ENCODE measurements at places on chromosomes 16 and 17.

DNA sequence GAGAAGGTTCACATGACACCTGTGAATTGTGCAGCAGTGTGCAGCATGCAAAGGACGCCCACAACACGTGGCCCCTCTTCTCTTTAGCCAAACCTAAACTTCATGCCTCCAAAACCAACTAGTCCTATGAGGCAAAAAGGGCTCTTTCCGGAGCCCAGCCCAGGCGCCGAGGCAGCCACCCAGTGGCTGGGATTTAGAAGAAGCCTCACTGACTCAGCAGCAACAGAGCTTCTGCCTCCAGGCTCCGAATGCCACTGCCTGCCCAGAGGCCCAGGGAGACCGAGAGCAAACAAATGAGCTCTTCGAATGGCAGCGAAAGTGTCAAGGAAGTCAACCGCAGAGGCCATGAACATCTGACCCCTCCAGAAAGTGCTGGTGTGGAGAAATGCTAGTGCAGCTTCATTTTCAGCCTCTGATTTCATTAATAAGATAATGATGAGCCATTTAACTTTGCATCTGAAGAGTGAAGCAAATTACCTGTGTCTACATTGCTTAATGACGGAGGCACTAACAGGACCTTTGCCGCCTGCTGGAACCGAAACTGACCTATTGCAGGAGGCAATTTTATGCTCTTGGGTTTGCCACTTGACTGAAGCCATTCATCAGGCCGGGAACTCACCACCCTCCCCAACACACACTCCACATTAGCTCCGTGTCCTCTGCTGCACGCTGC is 157.7 kb upstream of the RPL38 start:
- DNase-seq, result no peak

DNA sequence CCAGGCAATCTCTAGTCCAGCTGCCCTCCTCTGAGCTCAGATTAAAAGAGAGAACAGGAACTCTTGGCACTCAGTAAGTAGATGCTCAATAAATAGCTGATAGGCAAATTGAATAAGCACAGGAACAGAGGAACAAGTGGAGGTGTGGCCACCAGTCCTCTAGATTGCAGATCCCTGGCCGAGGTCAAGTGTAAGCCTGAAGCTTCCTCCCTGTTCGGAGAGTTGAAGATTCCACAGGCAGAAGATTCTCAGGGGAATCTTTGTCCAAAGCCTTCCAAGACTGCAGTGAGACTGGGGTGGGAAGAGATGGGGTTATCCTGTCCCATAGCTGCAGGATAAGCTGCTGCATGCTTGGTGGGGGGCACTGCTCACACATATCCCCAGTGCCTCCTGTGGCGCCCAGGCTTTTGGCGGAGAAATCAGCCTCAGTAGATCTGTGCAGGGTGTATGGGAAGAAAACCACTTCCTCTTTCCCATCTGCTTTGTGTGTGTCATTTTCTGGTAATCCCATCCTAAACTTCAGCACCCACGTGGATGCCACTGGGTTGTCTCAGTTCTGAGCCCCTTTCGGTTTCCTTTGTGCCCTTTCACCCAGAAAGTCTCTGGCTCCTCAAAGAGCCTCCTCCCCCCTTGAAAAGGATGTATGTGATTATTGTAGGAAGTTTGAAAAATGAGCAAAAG is 12.1 kb downstream of the CD300A start:
- DNase-seq, result no peak

DNA sequence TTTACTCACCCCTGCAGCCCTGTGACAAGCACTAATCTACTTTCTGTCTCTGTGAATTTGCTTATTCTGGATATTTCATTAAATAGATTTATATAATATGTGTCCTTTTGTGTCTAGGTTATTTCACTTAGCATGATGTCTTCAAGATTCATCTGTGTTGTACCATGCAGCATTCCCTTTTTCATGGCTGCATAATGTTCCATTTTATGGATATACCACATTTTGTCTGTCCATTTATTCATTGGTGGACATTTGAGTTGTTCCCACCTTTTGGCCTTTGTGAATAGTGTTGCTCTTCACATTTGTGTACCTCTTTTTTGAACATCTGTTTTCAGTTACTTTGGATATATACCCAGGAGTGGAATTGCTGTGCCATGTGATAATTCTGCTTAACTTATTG is 110.3 kb downstream of the ELAC2 start:
- DNase-seq, result no peak

DNA sequence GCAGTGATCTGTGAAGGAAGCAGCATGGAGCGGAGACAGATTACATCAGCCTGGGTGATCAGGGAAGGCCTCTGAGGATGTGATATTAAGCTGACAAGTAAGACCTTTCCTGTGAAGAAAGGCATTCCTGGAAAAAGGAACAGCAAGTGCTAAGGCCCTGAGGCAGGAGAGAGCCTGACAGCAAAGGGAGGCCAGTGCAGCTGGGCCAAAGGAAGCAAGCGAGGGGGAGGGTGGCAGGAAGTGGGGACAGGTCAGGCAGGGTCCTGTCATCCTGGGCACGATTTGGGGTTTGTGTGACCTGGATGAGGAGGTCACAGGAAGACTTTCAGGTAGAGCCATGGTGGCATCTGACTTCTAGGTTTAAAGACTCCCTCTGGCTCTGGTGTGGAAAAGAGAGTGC is 12.3 kb downstream of the CPNE2 start:
- DNase-seq, result no peak

GRCh38 chr17:13002761-13003453 is 14.9 kb downstream of the ELAC2 start:
- no peak for DNase-seq

DNA sequence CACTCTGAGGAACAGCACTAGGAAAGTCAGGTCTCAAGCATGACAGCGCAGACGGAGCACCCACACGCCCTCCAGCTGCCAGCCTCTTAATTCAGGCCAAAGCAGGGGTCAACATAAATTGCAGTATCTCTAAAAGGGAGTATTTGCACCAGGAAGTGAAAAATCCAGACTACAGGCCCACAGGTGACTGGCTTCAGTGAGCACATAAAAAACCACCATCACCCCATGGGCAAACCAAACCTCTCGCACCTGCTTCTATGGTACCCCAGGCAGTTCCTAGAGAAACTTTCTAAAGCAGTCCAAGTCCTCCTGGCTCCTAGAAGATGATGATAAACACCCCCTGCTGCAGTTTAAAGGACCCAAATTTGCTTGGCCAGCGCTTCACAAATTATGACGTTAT is 129.8 kb downstream of the ZNF423 start:
- no peak for DNase-seq

DNA sequence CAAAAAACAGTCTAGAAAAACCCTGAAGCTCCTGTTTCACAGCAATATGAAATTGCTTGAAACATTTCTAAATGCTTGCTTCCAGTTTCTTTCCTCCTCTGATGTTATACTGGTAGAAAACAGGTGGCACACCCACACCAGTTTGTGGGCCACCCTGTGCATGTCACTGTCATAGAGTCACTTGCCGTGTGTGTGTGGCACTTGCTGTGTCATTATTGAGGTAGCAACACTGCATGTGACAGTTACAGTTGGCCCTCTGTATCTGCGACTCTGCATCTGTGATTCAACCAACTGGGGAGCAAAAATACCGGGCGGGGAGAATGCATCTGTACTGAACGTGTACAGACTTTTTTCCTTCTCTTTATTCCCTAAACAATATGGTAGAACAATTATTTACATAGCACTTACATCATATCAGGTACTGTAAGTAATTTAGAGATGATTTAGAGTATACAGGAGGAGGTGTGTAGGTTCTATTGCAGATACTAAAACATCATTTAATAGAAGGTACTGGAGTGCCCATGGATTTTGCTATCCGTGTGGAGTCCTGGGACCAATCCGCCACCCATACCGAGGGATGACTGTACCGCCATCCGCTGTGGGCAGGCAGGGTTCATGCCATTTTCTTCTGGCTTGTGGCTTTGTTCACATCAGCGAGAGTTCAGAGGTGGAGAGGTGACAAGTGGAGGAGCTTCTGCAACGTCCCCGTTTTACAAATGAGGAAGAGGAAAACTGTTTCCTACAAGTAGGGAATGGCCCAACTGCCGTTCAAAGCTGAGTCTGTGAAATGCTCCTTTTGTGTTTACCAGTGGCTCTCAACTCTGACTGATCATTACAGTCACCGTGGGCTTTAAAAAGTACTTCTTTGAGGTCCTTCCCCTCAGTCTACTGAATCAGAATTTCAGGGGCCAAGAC is 373.7 kb downstream of the SNX29 start:
- no peak for DNase-seq

- DNase-seq, result no peak
Observed at GRCh38 chr17:59433586-59433985, 102.1 kb downstream of the YPEL2 start.

GRCh38 chr17:77817953-77818352 is 140.6 kb upstream of the TNRC6C start:
- no peak for DNase-seq

GRCh38 chr17:34400301-34400931 is 37.4 kb upstream of the CCL1 start:
- no peak for DNase-seq

DNA sequence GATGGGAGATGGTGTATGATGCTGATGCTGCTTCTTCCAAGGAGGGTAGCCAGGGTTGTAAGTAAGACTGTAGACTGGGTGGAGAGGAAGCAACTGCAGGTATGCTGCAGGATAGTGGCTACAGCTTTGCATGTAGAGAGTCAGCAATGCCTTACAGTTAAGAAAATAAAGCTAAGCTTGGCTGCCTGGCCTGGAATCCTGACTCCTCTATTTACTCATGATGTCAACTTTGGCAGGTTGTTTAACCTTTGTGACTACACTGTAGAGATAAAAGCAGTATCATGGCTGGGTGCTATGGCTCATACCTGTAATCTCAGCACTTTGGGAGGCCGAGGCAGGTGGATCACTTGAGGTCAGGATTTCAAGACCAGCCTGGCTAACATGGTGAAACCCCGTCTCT is 301.6 kb upstream of the RBFOX1 start:
- DNase-seq, result no peak

DNA sequence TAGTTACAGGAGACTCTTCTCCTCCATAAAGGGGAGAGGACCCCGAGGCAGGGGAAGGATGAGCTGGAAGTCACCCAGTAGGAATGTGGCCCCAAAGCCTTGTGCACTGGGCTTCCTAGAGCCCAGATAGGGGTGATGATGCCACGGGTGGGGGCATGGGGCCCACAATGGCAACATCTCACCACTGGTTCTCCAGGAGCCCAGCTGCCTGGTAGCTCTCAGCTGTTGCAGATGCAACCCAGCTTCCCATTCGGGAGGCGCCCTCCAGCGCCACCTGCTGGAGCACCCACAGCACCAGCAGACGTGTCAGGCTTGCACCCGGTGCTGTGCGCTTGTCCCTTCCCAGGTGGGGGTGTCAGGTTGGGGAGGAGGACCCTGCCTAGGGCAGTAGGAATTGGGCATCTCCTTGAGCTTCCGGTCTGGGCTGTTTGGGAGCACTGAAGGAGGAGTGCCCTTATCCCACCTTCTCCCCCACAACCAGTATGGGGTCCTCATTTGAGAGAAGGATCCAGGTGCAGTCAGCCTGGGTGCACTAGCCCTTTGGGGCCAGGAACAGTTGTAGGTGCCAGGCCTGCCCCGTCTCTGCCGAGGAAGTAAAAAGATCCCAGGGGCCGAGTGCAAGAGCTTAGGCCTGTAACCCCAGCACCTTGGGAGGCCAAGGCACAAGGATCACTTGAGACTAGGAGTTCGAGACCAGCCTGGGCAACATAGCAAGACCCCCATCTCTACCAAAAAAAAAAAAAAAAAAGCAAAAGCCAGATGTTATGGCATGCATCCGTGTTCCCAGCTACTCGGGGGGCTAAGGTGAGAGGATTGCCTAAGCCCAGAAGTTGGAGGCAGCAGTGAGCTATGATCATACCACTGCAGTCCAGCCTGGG is 14.4 kb downstream of the CDIPT start:
- no peak for DNase-seq

- no peak for DNase-seq
Observed at GRCh38 chr16:82541103-82541502, 85.7 kb upstream of the CDH13 start.

GRCh38 chr16:80147026-80147655 is 393.7 kb upstream of the DYNLRB2 start:
- no peak for DNase-seq

DNA sequence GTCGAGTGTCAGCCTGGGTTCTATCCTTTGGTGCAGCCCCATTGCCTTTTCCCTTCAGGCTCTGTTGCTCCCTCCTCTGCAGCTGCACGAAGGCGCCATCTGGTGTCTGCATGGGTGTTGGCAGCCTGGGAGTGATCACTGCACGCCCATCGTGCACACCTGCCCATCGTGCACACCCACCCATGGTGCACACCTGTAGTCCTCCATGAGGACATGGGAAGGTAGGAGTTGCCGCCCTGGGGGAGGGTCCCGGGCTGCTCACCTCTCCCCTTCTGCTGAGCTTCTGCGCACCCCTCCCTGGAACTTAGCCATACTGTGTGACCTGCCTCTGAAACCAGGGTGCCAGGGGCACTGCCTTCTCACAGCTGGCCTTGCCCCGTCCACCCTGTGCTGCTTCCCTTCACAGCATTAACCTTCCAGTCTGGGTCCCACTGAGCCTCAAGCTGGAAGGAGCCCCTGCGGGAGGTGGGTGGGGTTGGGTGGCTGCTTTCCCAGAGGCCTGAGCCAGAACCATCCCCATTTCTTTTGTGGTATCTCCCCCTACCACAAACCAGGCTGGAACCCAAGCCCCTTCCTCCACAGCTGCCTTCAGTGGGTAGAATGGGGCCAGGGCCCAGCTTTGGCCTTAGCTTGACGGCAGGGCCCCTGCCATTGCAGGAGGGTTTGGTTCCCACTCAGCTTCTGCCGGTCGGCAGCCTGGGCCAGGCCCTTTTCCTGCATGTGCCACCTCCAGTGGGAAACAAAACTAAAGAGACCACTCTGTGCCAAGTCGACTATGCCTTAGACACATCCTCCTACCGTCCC is 2.9 kb downstream of the CTRL start:
- no peak for DNase-seq

- DNase-seq, result no peak
Observed at GRCh38 chr17:16975744-16976625, 4.1 kb upstream of the TNFRSF13B start.

DNA sequence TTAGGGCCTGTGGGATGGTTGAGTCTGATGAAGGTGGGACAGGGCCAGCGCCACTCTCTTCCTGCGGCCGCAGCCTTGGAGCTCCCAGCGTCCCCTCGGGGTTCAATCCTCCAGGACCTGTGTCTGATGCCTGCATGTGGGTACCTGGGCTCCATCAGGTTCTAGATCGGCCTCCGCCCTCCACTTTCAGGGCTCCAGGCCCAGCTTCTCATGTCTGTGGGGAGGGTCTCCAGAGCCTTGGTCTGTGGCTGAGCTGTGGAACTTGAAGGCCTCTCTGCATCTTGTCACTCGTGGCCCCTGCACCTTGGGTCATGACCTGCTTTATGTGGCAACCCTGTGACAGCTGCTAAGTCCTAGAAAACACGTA is 89.8 kb upstream of the ZNF750 start:
- no peak for DNase-seq

DNA sequence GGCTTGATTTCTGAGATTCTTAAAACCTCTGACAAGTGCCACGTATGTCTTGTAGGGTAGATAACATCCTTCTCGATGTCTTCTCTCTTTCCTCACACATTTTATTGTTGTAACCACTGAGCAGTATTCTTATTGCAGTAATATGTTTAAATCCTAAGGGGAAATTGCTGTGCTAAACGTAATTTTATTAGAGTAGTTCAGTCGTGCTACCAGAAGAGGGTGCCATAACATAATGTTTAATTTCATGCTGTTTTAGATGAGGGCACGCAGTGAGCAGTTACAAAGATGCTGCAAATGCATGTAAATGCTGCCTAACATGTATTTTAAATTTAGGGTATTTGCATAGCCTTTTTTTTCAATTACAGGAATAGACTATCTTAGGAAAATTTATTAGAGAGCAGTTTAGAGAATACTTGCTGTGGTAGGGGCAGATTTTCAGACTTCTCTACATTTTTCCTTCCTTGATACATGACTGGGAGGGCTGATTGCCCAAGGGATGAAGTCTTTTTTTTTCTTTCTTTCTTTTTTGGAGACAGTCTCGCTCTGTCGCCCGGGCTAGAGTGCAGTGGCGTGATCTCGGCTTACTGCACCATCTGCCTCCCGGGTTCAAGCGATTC is 51.7 kb downstream of the GAN start:
- no peak for DNase-seq
